ENCODE measurements at places on chromosomes 7 and 10.

GRCh38 chr10:58179238-58179637, 88.5 kb downstream of the IPMK start:
- DNase-seq: no peak

DNA sequence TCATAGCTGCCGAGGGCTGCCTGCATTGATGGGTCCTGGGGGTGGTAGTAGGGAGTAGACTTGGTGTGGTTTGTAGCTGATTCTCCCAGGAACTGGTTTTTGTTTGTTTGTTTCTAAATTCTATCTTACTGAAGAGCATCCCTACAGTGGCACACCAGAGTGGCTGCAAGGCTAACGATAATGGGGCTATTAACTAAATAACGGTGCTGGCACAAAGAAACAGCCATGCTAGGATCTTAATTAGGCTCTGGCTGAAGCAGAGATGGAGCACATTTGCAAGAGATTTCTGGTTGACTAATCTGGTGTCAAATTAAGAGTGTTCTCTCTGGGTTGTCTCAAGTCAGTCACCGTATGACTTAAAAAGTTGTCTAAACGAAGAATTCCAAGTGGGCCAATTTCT, 590.0 kb downstream of the NRG3 start:
- DNase-seq: no peak

- DNase-seq: peak; percentile 77
Observed at GRCh38 chr10:67763499-67764011, 67.6 kb upstream of the CTNNA3 start.

- DNase-seq: no peak
Observed at GRCh38 chr7:74461970-74462706, 8.4 kb downstream of the GTF2IRD1 start.

DNA sequence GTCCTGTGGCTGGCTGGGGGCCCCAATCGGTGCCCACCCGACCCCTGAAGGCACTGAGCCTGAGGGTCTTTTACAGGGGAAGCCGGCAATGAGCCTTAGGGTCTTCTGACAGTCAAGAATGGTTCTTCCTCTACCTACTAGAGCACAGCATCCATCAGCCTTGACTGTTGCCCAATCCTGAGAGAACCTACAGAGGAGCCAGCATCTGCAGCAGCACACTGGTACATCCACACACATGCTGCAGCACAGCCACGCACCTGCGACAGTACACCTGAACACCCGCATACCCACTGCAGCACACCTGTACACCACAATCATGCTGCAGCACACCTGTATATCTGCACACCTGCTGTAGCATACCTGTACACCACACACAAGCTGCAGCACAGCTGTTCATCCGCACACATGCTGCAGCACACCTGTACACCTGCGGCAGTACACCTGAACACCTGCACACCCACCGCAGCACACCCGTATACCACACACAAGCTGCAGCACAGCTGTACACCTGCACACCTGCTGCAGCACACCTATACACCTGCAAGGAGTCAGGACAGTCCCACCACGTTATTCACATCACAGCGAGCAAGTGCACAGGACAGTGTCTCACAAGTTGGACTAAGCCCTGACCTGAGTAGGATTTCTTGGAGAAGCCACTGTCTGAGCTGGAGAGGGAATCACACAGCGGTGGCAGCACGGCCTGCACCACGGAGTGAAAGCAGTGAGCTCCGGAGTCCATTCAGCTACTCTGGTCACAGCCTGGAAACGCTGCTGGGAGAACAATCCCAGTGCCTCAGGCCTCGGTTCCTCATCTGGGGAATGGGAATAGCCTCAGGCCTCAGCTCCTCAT, 56.4 kb downstream of the VIPR2 start:
- DNase-seq: peak; percentile 1

- no peak for DNase-seq
Observed at GRCh38 chr7:14973712-14974428, 71.3 kb upstream of the DGKB start.

- no peak for DNase-seq
Observed at GRCh38 chr10:78664929-78665553, 403.7 kb upstream of the ZMIZ1 start.

DNA sequence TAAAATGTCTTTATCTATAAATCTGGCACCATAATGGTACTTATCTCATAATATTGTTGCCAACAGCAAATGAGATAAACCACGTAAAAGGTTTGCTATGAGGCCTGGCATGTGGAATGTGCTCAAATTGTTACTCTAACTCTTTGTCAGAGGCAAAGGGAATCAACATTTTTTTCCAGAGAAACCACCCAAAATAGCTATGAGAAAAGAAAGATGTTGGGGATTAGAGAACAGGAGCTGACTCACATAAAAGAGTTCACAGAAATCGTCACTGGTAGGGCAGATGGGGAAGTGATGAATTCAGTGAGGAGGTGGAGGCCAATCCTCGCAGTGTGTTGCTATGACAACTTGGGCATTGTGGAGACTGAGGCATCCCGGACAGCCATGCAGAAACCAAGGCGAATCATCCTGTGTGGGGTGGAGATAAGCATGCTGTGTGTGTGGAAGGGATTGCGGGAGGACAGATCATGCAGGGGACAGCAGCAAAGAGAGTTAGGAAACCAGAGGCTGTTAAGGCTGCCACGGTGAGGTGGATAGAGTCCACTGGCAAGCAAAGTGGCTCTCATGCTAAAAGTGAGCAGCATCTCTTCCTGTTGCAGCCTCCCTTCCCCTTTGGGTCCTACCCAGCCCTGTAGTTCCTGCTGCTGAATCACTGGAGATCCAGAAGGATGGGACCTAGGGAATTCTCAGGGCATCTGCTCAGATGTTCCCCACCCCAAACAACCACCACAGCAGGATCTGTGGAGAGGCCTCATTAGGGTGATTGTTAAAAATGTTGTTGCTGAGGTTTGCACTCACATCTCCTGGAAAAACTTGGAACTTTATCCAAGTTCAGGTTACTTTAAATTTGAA, 103.9 kb downstream of the CUBN start:
- DNase-seq: peak; percentile 54

DNA sequence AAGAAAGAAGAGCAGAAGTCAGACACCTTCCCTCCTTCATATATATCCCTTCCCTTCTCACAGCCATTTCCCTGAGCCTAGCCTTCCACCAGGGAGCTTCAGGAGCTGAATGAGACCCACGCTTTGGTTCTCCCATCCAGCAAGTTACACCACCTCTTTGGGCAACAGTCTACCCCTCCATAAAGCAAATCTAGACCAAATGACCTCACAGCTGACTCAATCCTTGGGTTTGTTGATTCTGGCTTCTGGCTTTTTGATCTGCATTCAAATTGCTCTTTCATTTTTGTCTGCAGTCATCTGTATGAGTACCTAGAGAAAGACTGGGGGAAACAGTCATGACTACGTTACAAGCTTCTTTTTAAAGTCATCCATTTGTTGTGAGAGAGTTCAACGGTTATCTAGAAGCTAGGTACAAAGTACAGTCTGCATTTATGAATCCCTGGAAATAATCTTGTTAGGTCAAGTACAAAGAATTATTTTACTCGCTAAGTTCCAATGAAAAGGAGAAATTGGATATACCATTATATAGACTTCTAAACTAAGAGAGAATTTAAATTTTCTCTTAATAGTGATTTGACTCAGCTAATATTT, 86.3 kb downstream of the RAB11FIP2 start:
- no peak for DNase-seq

DNA sequence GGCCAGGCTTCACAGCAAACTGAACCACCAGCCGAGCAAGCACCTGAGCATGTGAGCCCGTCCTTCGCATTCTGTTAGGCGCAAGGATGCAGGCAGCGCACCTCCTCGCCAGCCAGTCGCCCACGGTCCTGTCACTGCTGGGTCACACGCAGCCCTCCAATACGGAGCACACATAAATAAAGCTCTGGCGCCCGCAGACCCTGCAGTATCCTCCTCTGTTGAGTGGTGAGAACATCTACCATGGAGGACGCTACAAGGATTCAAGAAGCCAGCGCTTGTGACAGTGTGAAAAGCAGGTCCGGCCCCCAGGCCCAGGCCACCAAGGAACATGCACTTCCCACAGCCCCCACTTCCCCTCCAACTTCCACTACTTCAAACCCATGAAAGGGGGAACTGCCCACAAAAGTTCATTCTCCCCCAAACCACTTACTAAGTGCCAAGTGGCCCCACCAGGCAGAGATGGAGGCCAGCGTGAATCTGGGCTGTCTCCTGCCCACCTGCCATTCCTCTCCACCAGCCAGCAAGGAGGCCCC, 34.8 kb downstream of the VOPP1 start:
- no peak for DNase-seq

Data from CD8-positive, alpha-beta T cell (primary cell).